ENCODE measurements at places on chromosomes 5 and 9.

GRCh38 chr9:20606652-20607051 is 15.6 kb downstream of the MLLT3 start:
- no peak for DNase-seq

GRCh38 chr5:56054666-56055065 is 59.9 kb upstream of the IL6ST start:
- no peak for DNase-seq

GRCh38 chr9:8762479-8763085 is 963.0 kb upstream of the DMAC1 start:
- no peak for DNase-seq

DNA sequence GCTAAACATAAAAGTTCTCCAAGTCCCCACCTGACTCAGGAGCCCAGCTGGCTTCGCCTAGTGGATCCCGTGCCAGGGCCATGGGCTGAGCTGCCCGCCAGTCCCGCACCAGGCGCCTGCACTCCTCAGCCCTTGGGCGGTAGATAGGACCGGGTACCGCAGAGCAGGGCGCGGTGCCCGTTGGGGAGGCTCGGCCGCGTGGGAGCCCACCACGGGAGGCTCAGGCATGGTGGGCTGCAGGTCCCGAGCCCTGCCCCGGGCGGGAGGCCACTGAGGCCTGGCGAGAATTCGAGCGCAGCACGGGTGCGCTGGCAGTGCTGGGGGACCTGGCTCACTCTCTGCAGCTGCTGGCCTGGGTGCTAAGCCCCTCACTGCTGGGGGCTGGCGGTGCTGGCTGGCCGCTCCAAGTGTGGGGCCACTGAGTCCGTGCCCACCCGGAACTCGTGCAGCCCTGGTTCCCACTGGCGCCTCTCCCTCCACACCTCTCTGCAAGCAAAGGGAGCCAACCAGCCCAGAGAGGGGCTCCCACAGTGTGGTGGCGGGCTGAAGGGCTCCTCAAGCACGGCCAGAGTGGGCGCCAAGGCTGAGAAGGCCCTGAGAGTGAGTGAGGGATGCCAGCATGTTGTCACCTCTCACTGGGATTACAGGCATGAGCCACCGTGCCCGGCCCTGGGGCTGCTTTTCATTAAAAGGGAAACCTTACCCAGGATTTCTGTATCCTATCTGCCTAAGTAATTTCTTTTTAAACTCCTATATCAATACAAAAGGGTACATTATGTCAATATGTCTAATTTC is 9.7 kb upstream of the SPZ1 start:
- DNase-seq, result no peak

- no peak for DNase-seq
These were observed 7.8 kb downstream of the SH3PXD2B start for GRCh38 chr5:172446336-172447051.

DNA sequence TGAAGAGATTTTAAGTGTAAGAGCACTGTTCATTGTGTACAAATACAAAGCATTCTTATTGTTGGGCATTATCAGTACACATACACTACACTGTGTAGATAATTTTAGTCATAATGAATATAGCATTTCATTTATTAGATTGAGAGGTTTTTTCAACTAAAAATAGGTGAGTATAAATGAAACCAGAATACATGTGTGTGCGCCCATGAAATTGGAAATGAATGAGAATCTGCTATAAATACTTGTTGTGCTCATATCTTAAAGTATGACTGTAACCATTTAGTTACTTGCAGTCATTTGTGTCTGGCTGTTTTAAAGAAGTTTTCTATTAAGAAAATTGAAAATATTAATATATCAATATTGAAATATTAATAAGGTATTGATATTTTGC is 189.0 kb upstream of the MEF2C start:
- no peak for DNase-seq

DNA sequence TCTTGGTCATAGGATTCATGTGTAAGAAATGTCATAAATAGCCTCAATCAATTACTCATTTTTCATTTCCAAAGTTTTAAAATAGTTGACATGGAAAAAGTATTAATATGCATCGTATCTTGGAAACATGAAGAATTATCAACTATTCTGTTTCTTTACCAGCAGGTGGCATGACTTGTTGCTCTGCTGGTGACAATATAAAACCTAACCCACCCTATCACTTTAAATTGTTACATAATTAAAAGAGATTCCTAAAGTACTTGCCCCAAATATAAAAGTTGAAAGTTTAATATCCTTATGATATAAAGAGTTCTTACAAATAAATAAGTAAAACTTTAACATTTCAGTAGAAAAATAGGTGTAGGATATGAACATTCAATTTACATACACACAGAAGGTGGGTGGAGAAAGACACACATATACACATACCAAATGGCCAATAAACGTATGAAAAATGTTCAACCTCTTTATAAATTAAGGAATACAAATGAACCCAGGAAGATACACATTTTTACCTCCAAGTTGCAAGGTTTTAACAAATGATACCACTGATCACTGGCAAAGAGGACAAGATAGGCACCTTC is 30.6 kb downstream of the MAP1B start:
- DNase-seq, result no peak

- no peak for DNase-seq
These were observed 6.8 kb upstream of the RNF130 start for GRCh38 chr5:180078348-180078747.

GRCh38 chr9:87732756-87733155 is 6.8 kb downstream of the CTSL start:
- no peak for DNase-seq

DNA sequence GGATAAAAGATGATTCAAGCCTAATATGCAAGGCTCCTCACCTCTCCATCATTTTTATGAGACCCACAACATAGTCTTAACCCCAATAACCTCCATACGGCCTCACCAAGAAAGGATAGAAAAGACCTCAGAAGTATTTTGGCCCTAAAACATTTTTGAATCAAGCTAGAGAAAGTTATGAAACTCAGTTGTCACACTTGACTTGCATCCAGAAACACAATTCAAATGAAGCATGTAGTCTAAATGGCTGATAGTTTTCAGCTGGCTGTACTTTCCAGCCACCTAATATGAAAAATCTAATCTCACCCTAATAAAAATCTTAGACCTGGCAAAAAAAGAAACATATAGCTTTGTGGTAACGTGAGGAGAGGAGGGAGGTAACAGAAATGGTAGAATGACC is 116.1 kb downstream of the ARL15 start:
- no peak for DNase-seq

DNA sequence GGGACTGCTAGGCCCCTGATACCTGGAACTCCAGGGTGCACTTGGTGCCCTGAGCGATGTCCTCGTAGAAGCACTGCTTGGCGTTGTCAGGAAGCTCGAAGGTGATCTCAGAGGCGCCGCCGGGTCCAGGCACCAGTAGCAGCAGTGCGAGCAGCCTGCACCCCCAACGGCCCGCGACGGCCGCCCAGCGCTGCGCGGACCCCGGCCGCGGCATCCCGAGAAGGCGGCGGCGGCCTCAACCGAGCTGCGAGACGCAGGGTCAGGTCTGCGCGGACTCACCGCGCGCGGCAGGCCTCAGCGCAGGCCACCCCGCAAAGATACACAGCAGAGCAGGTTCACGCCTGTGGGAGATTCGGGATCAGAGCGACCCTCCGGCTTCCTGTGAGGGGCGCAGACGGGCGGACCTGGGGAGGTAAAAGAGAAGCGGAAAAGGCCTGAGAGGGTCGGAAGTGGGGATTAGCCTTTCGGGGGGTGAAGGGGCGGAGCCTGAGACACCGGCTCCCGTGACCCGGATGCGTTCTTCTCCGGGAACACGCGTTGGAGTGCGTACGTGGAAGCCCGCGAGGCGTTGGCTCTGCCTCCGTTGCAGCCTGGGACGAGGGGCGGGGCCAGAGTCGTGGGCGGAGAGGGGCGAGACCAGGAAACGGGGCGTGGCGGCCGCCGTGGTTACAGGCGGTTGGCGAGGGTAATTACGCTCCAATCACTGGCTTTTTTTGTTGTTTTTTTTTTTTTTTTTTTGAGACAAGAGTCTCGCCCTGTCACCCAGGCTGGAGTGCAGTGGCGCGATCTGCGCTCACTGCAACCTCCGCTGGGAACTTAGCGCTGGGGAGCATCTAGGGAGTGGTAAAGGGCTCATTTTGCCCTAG is at the start of gene TMED7:
Gene TMED7, minus strand, starts transcription at position 458 of the 866 bp plus-strand sequence. Its CDS starts 244 bp downstream, at position 214.
- DNase-seq, result peak; percentile 100

DNA sequence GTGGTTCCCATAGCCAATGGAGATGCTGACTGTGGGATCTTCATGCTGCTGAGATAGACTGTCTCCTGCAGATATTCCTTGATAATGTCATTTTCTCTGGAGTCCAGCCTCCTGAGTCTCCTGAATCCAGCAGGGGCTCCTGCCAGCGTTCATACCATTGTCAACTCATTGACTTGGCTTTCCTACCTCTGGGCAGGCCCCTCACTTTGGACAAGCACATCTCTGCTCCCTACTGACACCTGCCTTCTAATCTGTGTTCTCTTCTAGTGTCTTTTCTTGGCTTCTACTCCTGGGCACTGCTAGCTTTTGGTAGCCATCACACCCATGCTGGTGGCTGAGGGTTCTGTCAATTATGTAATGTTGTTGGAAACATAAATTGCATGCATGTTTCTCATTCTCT is 138.0 kb downstream of the ADCY2 start:
- no peak for DNase-seq

DNA sequence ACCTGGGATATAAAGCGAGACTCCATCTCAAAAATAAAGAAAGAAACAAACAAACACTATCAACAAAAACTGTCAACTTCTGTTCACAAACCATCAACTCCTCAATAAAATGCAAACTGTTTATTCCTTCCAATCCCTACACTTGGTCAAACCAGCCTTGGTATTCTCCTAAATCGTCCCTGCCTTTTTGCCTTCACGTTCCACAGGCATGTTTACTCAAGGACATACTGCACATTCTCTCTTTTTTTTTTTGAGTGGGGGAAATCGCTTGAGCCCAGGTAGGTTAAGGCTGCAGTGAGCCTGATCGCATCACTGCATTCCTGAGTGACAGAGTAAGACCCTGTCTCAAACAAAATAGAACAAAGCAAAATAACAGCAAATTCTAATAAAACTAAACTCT is 13.0 kb downstream of the UBAP2 start:
- no peak for DNase-seq

GRCh38 chr9:18710065-18710464 is 236.1 kb downstream of the ADAMTSL1 start:
- no peak for DNase-seq

GRCh38 chr5:113204525-113205161 is 228.0 kb downstream of the DCP2 start:
- DNase-seq, result no peak

DNA sequence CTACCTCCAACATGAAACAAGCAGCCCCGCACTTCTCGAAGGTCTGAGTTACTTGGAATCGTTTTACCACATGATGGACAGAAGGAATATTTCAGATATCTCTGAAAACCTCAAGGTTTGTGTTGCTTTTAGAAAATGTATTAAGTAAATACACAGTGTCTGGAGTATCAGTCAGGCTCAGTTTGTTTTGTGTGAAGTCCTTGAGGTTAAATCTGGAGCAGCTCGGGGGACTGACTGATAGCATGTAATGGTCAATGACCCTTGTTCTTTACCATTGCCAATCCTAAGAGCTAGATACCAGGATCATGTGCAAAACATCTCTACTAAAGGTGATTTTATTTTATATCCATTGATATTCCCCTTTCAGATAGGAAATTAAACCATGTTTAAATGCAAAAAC is 26.9 kb upstream of the LNPEP start:
- DNase-seq, result no peak

GRCh38 chr9:127887792-127888191 is 10.3 kb upstream of the AK1 start:
- DNase-seq, result no peak

GRCh38 chr5:122500245-122501088 is 188.4 kb downstream of the SNCAIP start:
- no peak for DNase-seq

DNA sequence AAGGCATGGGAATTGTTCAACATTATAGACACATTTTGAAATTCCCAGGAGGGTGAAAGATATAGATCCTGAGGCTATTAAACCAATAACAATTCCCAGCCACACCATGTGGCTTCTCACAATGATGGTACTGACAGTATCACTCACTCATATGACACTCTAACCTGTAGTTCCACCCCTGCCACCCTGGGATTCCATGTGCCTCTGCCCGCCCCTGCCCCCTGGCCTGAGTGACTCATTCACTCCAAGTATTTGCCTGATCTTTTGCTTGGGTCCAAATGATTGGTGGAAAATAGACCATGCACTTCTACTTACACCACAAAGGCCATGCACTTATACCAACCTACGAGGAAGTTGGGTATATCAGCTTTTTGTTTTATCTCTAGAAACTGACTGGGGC is 305.2 kb upstream of the DAB2 start:
- no peak for DNase-seq

GRCh38 chr9:34452568-34452967 is 5.8 kb downstream of the FAM219A start:
- DNase-seq, result no peak

DNA sequence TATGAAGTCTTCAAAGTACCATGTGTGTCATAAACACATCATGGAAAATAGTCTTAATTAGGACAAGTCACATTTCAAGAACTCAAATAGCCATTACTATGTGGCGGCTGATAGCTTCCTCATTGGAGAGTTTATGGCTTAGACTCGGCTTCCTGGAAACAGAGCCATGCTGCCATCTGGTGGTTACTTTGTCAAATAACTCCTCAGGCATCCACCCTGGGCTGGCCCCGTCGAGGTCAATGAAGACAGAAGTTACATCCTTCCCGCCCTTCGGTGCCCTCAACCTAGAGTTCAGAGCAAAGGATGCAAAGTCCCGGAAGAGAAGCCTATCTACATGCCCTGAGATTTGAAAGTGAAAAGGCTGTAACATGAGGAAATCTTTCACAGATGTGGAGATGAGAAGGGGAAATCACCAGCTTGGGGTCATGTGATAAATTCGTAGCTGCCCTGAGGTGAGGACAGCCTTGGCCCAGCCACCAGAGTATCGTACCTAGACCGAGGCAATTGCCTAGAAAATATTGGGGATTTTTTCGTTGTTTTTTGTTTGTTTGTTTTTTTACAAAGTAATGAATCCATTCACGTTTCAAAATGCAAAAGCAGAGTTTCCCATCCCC is 45.5 kb upstream of the ZNF169 start:
- peak; percentile 62 for DNase-seq

GRCh38 chr9:28050941-28051340 is 477.7 kb upstream of the C9orf72 start:
- DNase-seq, result no peak

- no peak for DNase-seq
These were observed 139.6 kb downstream of the MTX3 start for GRCh38 chr5:79851391-79851863.

DNA sequence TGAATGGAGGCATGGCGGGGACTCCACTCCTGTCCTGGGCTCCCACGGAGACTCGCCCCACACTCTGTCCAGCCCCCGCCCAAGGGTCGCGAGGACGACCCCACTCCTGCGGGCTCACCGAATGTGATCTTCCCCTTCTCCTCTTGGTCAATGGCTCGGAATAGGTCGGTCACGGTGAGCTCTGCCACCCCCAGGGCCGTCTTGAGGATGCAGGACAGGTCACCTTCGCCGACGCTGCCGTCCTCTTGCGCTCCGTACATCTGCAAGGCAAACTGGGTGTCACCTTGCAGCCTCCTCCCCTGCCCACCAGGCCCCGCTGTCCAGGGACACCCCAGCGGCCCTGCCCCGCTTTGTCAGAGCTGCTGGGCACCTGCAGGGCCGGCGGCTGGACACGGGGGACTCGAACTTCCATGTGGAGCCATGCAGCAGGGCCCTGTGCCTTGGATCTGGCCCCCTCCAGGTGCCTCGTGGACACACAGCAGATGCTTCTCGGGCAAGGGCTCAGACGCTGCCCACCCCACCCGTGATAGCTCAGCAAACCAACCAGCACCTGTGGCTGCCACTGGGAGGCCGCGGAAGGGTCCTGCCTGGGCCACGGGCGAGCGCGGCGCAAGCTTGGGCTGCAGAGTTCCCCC is 21.5 kb upstream of the SLC6A3 start:
- DNase-seq, result peak; percentile 9

- no peak for DNase-seq
These were observed 78.0 kb downstream of the YIPF5 start for GRCh38 chr5:144092508-144092907.
